ENCODE measurements at places on chromosomes 7 and 10.

GRCh38 chr10:35754519-35754918 lies 112.4 kb upstream of the FZD8 start:
- DNase-seq: no peak

- DNase-seq: no peak
Measured at GRCh38 chr10:100736809-100737354, 8.5 kb upstream of the PAX2 start.

GRCh38 chr10:21668831-21669230 lies 134.8 kb downstream of the MLLT10 start:
- no peak for DNase-seq

GRCh38 chr10:80500572-80501380 lies 36.9 kb upstream of the SH2D4B start:
- no peak for DNase-seq

DNA sequence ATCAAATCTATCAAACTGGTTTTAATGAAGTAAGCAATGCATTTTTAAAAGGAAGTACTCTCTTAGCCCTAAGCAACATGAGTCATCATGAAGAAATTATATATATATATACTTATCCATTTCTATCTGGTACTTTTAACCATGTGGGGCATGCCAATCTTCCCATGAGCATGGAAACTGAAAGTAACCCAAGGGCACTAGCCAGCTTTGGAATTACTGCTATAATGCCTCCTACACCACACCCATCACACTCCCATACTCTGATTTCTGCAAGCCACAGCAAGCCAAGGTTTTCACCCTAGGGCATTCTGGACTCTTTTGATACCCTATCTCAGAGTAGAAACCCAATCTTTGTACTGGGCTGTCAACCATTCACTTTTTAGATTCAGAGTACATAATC lies 204.6 kb downstream of the IMMP2L start:
- no peak for DNase-seq

GRCh38 chr7:26147030-26147429 lies 5.0 kb upstream of the NFE2L3 start:
- no peak for DNase-seq
